ENCODE measurements at places on chromosomes 11 and 22.
A peak's percentile ranks its signal among the peaks of the same experiment; 100 is the strongest.

DNA sequence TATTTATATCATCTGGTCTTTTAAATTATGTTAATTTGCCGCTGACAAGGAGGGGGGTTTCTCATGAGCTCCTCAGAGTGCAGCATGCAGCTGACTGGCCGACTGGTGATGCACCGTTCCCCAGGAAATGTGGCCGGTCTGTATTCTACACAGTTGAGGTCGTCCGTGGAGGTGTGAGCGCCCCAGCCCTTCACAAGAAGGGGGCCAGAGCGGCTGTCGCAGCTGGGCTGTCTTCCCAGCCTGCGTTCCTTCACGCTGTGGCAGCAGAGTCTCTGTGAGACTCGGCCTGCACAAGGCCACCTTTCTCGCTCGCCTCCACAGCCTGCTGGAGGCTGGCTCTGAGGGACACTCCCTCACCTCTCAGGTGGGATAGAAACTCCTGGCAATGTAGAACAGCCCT lies 43.2 kb downstream of the AP2A2 start:
- DNase-seq, result no peak

DNA sequence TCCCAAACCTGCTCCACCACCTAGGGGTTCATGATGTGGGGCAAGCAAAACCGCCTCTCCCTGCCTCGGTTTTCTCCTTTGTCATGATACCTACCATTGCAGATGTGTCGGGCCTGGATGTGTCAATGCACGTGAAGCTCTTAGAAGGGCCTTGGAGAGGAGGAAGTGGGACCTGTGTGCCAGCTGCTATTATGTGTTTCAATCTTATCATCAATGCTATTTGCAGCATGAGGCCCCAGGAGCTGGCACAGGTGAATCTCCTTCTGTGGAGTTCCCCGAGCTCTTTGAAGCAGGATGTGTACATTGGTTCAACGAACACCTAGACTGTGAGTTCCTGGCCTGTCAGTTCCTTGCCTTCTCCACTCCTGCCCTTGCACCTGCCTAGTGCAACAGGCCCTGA lies 331.6 kb downstream of the CTTN start:
- DNase-seq, result no peak

GRCh38 chr11:82756765-82757639 lies 23.3 kb upstream of the FAM181B start:
- no peak for DNase-seq

GRCh38 chr11:110720431-110721275 lies 8.4 kb upstream of the ARHGAP20 start:
- DNase-seq, result no peak

- peak; percentile 98 for DNase-seq
Measured at GRCh38 chr11:20035701-20036601, 124.3 kb downstream of the DBX1 start.

DNA sequence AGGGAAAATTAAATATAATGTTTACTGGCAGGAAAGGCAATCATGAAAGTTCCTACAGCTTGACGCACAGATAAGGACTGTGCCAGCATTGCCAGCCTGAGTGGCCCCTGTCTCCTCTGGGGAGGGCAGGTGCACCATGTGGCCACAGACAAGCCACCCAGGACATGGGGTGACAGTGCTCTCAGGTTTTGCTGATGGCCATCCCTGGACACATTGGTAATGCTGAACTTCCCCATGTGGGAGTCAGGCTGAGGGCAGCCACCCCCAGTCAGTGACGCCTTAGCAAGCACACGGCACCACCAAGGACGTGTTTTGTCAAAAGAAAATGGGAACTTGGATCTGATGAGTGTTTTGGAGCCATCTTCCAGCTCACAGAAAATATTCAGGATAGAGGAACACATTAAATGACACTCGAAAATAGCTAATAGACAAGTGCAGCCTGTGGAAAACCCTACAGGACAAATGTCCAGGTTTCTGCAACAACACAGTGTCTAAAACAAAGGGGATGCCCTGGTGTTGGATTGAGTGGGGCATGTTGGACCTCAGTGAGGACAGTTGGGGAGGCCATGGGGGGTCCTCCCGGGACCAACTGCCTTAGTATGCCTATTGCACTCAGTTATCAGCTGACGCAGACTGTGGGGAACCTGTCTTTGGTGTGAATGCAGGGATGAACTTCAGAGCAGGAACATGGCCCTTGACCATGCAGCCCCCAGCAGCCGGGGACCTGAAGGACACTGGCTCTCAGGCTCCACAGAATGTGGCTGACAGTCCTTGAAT lies 1450.5 kb downstream of the BRD1 start:
- DNase-seq, result no peak

GRCh38 chr11:129223701-129224149 lies 31.6 kb upstream of the ARHGAP32 start:
- no peak for DNase-seq

DNA sequence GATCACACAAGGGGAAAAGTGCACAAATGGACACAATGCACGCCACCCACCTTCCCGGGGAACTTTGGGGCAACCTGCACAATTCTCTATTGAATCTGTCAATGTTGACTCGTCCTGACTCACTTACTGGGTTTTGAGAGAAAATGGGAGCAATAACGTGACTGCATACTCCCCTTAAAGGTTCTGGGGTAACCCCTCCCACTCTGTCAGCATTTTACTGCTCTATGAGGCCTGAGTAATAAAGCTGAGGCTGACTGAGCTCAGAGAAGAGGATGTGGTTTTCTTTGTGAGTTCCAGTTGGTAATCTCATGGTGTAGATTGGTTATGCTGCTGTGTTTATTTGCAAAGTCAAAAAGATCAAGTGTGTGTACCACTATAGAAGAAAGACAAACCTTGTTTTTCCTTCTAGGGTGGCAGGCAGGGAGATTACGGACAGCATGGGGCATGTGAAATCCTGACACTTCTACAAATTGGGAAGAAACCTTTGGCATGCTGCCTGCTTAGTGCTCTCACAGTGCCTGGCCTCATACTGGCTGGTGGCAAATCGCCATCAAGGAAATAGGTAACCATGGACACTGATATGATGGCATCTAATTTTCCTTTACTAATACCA lies 16.1 kb upstream of the APOA1 start:
- peak; percentile 89 for DNase-seq

- no peak for DNase-seq
Measured at GRCh38 chr11:32479291-32479690, 44.0 kb upstream of the WT1 start.

DNA sequence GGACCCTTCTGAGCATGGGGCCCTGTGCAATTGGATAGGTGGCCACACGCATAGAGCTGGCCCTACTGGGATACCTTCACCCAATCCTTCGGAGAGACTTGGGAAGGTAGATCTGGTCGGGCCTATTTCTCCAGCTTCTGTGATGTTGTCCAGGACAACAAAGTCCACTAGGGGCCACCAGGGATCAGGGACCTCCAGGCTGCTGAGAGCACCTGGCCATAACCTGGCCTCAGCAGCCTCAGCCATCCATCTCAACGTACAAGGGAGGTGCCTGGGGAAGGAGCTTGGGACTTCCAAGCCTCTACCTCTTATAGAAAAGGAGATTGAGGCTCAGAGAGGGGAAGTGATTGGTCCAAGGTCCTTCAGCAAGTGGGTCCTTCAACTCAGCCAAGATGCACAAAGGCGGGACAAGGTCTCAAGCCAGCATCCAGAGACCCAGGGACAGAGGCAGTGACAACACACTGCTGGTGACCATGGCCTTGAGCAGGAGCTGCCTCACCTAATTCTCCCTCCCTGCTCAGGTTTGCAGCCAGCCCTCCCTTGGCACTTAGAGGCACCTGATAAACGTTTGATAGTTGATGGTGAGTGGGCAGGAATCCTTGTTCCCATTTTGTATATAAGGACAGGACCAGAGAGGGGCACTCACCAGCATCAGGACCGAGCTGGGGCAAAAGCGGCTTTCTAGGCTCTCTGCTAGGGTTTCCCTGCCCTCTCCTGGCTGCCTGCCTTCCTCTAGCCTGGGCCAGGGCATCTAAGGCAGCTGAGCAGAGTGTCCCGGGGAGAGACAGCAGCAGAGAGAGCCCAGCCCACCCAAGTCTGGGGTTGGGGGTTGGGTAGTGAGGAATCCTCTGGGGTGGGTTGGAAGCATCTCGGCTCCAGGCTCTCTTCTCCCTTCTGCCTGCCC lies 4.5 kb downstream of the RAC2 start:
- DNase-seq, result no peak

DNA sequence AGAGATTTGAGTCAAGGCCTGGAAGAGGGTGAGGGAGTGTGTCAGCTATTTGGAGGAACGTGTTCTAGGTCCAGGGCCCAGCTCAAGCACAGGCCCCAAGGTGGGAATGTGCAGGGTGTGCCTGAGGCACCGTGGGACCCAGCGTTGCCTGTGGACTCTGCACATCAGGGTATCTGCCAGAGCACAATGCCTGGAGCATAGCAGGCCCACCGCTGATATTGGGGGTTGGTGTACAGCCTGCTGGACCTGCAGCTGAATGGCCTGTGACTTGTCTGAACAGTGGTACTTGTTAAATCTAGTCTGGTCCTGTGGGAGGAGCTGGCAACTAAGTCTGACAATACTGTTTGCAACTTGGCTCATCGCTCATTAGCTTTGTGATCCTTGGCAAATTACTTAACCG lies 131.7 kb downstream of the GRIK4 start:
- no peak for DNase-seq

DNA sequence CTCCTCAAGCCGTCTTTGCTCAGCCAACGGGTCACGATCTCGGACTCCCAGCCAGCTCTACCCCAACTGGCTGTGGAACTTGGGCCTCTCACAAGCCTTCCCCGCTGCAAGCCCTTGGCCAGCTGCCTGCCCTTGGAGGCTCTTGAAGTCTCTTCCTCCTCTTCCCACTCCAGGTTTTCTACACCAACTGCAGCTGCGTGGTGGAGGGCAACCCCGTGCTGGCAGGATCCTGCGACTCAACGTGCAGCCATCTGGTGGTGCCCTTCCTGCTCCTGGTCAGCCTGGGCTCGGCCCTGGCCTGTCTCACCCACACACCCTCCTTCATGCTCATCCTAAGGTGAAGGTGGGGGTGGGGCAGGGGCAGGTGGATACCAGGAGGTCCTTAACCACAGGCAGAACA lies 40.5 kb upstream of the TPBGL start:
- no peak for DNase-seq

DNA sequence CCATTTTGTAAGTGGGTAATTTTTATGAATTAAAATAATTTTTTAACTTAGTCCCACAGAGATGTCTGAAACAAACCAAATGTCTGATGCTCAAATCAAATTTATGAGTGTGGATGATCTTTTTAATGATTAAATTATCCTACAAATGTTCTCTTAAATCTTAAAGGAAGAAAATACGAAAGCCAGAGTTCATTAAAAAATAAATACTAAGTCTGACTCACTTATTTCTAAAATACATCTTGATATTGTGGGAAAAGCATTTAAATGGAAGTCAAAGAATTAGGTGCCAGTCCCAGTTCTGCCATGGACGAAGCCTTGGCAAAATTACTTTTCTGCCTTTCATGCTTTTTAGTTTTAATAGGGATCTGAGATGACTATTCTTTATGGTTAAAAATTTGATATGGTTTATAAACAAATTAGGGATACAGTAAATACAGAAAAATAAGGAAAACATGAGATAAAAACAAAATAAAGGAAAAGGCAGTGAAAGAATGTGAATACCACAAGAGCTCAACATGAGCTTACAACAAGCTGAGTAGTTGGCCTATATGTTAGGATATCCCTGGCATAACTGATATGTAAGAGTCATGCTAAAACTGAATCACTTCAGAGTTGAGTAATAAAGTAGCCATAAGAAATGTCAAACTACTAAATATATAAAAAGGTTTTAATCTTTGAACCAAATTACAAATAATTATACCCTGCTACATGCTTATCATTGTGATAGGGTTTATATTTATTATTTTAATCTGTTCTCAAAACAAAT lies 9.2 kb downstream of the CCDC34 start:
- peak; percentile 42 for DNase-seq

DNA sequence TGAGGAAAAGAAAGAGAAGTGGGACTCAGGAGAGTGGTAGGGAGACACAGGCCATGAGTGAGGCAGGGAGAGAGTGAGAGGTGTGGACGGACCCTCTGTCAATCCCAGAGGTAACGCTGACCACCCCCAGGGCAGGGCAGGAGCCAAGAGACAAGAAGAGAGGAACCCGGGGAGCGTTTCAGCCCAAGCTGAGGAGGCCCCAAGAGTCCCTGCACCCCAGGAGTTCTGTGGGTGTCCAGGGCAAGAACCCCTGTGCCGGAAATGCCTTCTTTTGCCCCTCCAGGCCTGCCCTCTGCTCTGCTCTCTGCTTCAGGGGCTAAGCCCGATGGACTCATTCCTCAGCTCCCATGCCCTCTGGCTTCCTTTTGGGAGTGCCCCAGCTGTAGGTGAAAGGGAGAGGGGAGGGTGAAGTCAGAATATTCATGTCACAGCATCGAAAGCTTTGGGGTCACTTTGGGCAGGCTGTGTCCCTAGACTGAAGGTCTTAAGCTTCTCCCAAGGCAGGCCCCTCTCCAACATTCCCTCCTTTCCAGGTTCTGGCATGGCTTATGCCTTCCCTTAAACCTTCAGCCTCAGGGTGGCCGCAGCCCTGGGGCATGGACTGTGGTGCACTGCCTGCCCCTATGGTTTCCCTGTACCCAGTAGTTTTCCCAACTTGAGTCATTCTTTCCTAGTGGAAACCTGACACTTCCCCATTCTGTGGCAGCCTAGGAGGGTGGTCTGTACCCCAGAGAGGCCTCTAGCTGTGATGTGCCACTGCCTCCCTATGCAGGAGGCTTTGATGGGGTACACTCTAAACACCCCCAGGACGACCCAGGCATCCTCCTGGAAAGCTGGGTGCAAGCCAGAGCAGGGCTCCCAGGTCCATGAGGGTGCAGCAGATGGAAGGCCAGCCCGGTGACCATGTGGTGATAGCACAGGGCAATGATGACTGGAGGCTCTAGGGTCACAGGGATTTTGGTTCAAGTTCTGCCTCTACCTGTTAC lies 27.1 kb downstream of the MYEOV start:
- DNase-seq, result peak; percentile 81

GRCh38 chr22:44704159-44705021 lies 2.4 kb downstream of the PRR5 start:
- no peak for DNase-seq

- no peak for DNase-seq
Measured at GRCh38 chr22:30928401-30928800, 40.2 kb downstream of the MORC2 start.

GRCh38 chr11:112298535-112298934 lies 37.9 kb upstream of the PLET1 start:
- no peak for DNase-seq

- no peak for DNase-seq
Measured at GRCh38 chr11:28259177-28259843, 151.1 kb downstream of the METTL15 start.

DNA sequence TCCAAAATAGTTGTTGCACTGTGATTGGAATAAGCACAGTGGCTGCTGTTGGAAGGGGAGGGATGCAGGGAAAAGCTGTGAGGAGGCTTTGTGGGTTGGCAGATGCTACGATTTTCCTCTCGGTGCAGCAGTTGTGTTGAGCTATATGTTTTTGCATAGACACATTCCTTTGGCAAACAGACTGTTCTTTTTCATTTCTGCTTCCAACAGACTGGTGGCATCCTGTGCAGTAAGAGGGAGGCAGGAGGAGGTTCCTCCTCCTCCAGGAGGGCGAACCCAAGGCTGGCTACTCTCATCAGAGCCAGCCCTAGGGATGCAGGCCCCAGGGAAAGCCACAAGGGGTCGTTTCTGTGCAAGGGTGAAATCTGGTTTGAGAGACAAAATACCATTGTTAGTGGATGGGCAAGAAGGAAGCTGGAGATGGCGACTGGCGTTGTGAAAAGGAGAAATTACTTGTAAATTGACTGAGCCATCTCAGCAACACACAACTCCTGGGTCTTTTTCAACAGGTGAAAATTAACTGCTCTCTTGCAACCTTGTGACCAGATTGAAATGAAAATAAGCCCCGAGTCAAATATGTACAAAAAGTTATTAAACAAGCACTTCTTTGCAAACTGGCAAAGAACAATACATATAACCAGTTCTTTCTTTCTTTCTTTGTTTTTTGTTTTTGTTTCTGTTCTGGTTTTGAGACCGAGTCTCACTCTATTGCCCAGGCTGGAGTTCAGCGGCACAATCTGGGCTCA lies 26.5 kb upstream of the UBASH3B start:
- DNase-seq, result peak; percentile 76
